ENCODE measurements at places on chromosomes 1 and 21. TPM values are rescaled to one million over a fixed set of nuclear protein-coding genes. Genes with fewer than 3 reads are reported as not detected.

PKLR gene
- not detected for total RNA-seq

TMEM240 gene
- total RNA-seq, result 4.0 TPM

SLC27A3 gene
- 14.6 TPM for total RNA-seq

NPR1 gene
- total RNA-seq, result 1.0 TPM

CCDC27 gene
- total RNA-seq, result not detected

POU2F1 gene
- 7.5 TPM for total RNA-seq

TMEM54 gene
- total RNA-seq, result 49.7 TPM

DEGS1 gene
- total RNA-seq, result 80.2 TPM

HSPB7 gene
- total RNA-seq, result 45.2 TPM

SPRR1B gene
- not detected for total RNA-seq

COL6A2 gene
- total RNA-seq, result 4,259 TPM

TNFRSF18 gene
- not detected for total RNA-seq

MEGF6 gene
- total RNA-seq, result 87.9 TPM

WNT2B gene
- 4.7 TPM for total RNA-seq

TCHHL1 gene
- not detected for total RNA-seq

F3 gene
- 114 TPM for total RNA-seq

FCRL1 gene
- not detected for total RNA-seq

ADCY10 gene
- under 0.01 TPM for total RNA-seq

POGK gene
- 21.4 TPM for total RNA-seq

THEM5 gene
- total RNA-seq, result not detected

MAB21L3 gene
- total RNA-seq, result 0.03 TPM

BSND gene
- not detected for total RNA-seq

PDC gene
- not detected for total RNA-seq

FLG2 gene
- not detected for total RNA-seq

RIPK4 gene
- total RNA-seq, result 15.0 TPM

FCGR3B gene
- total RNA-seq, result not detected

NES gene
- 43.7 TPM for total RNA-seq

XPR1 gene
- 25.7 TPM for total RNA-seq

ANGPTL1 gene
- total RNA-seq, result 16.4 TPM

ROR1 gene
- total RNA-seq, result 12.6 TPM

AIRE gene
- 0.07 TPM for total RNA-seq

B3GALNT2 gene
- total RNA-seq, result 44.7 TPM

AKT3 gene
- total RNA-seq, result 66.3 TPM

STUM gene
- under 0.01 TPM for total RNA-seq

NOS1AP gene
- total RNA-seq, result not detected

MCOLN2 gene
- 0.85 TPM for total RNA-seq

XKR8 gene
- 5.5 TPM for total RNA-seq

S100A5 gene
- 0.26 TPM for total RNA-seq

PLPPR4 gene
- total RNA-seq, result 46.9 TPM

Data from smooth muscle cell of the pulmonary artery (primary cell).